NB4 (cell line): ENCODE measurements at places on chromosomes 13 and 19.

DNA sequence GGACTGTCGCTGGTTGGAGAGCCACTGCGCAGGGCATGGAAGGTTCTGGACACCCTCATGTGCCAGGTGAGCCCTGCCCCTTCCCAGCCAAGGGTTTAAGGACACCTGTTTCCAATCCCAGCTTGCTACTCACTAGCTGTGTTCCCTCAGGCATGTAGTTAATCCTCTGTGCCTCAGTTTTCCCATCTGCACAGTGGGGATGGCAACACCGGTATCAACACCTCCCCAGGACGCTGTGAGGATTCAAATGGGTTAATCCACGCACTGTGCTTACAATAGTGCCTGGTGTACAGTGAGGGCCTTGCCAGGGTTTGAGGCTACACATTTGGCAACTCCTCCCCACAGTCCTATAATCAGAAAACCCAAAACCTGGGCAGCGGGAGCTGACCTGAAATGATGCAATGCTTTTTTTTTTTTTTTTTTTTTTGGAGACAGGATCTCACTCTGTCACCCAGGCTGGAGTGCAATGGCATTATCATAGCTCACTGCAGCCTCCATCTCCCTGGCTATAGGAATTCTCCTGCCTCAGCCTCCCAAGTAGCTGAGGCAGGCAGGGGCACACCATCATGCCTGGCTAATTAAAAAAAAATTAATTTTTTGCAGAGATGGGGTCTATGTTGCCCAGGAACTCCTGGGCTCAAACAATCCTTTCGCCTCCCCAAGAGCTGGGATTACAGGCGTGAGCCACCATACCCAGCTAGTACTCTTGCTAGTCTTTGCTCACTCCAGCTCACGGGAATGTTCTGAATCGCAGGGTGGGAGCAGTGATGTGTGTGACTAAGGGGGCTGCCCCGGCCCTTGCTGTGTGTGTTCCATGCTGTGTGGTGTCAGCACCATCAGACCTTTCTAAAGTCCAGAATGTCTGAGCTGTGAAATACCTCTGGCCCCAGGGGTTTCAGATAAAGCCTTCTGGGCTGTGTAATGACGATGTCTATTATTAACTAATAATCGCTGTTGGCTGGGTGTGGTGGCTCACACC lies 2.3 kb downstream of the ACP4 start:
- no peak for DNase-seq

DNA sequence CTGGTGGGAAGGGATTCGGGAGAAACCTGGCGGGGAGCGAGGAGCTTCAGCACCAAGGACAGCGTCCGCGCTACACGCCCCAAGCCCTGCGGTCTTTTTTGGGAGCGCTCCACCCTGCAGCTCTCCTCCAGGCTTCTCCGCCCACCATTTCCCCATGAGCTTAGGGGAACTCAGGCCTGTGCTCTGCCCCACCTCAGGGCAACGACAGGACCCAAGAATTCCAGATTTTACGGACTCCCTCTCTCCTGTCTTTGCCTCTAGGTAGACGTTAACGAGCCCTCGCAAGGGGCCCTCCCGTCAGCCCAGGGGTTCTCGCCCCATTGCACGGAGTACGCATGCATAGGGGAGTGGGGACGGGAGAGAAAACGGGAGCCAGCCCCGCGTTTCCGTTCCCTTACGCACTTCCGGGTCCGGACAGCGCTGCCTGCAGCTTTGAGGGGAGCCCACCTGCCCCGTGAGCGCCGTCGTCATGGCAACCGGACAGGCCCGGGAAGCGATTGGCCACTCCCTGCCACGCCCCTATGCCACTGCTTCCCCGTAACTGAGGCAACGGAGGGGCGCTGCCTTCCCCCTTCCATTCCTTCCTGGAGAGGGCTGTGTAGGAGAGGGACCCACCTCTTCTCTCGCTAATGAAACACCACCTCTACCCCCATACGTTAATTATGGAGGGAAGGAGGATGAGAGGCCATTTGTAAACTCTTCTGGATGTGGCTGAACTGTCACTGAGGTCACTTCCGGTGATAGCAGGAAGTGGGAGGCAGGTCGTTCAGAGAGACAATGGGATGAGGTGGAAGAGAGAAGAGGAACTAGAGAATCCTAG lies 20.8 kb downstream of the NOVA2 start:
- DNase-seq: peak; percentile 83

- DNase-seq: no peak
Observed at GRCh38 chr19:23991170-23991569, 76.5 kb downstream of the ZNF726 start.

DNA sequence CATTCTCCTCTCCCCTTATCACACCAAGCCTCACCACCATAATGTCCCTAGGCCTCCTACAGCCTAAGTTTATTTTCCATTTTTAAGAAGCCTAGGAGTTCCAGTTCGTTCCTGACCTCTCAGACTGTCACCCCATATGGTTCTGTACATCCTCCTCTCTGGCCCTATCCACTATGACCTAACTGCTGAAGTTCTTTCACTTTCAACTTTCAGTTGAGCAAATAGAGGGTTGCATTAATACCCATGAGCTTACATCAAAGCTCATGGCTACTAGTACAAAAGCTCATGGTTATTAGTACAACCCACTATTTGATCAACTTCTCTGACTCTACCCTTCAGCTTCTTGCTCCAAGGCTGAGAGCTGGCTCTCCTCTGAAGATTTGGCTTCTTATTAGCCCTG lies 72.9 kb downstream of the FGF14 start:
- no peak for DNase-seq
